ENCODE measurements at places on chromosomes 1 and 21.
A peak's percentile ranks its signal among the peaks of the same experiment; 100 is the strongest.

DNA sequence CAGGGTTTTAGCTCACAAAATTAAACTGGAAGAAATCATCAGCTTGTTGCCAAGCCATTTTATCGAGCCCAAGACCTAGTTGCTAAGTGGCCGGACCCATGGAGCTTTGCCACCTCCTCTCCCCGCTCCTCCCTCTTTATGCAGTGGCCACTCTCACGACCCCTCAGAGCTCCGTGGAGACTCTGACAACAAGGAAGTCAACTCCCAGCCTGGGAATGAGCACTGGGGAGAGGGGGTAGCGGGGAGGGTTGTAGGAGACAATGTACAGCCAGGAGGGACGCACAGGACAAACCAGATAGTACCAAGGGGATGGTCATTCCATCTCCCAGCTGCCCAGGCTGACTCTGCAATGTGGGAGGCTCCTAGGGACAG, 250.9 kb downstream of the SIPA1L2 start:
- H3K27ac ChIP-seq = no peak overlapping the region
- H3K4me3 ChIP-seq = no peak overlapping the region
- H3K36me3 ChIP-seq = no peaks in the 10 kb centered on the region
- no peak for DNase-seq

DNA sequence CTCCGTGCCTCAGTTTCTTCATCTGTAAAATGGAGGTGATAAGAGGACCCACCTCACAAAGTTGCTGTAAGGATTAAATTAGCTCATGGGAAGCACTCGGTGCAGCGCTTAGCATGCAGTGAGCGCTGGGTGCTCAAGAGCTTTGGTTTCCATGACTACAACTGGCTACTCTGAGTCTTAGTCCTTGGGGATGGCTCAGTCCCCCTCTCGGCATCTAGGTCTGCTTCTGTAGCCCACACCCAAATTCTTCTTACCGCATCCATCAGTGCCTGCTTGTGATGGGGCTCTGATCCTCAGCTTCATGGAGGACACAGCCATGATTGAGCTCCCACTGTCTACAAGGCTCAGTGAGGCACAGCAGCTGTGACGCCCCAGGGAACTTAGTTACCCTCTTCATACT, 159.0 kb downstream of the ACTL8 start:
- H3K27ac ChIP-seq = no peak overlapping the region
- no peaks in the 10 kb centered on the region for H3K36me3 ChIP-seq
- H3K4me3 ChIP-seq = no peak overlapping the region
- peaks cover 91% of the 10 kb centered on the region for H3K27me3 ChIP-seq
- no peak for DNase-seq

GRCh38 chr1:15453734-15454133, 2.8 kb upstream of the CELA2A start:
- H3K27me3 ChIP-seq = no peaks in the 10 kb centered on the region
- H3K4me1 ChIP-seq = peaks cover 22% of the 10 kb centered on the region
- H3K36me3 ChIP-seq = no peaks in the 10 kb centered on the region
- H3K27ac ChIP-seq = peak overlapping the region; percentile 55

DNA sequence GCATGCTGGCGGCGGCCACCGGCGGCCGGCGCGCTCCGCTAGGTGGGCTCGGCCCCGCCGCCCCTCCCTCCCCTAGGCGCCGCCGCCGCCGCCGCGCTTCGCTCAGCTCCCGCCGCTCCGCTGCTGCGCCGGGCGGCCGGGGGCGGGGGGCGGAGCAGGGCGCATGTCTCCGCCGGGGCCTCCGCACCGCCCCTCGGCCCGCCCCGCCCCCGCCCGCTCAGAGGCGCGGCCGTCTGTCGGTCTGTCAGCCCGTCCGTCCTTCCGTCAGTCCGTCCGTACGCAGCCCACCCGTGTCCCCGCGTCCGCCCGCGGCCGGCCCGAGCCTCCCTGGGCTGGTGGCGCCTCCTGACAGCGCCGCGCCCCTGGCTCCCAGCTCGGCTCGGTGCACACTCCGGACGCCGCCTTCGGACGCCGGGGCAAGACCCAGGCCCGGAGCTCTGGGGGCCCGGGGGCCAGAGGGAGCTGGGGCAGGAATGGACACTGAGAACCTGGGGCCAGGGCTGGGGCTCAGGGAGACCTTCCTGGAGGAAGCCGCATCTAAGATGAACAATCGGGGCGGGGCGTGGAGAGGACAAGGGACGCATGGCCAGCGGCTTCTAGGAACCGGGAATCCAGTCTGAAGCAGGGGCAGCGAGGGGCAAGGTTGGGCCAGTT, at the start of gene GPR153:
Gene GPR153, minus strand, starts transcription at position 138 of the 654 bp plus-strand sequence. CDS start 6,193 bp downstream, outside the sequence.
- H3K4me3 ChIP-seq = peak within 1 kb of the TSS; percentile 62
- H3K4me1 ChIP-seq = peaks cover 34% of the 10 kb centered on the region
- H3K27ac ChIP-seq = peak within 1 kb of the TSS; percentile 44
- DNase-seq = peak; percentile 90
- peaks cover 58% of the 10 kb centered on the region for H3K27me3 ChIP-seq
- H3K36me3 ChIP-seq = peaks cover 11% of the 10 kb centered on the region

DNA sequence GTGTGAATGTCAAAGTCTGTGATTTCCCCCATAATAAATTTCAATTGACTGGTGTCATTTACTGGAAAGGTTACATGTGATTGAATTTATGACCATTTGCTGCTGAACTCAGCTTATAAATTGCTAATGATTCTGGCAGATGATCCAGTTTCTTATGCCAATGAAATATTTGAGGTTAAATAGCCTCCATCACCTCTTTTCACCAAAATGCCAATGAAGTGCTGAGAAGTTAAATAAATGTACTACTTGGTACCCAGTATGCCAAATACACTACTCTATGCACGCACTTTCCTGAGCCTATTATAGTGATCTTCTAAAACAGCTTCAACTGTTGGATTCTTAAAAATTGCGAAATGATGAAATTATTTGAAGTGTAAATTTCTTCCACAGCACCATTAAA, 741.4 kb downstream of the PLA2G4A start:
- no peak overlapping the region for H3K27ac ChIP-seq
- no peak for DNase-seq
- no peak overlapping the region for H3K4me3 ChIP-seq
- H3K27me3 ChIP-seq = no peaks in the 10 kb centered on the region

DNA sequence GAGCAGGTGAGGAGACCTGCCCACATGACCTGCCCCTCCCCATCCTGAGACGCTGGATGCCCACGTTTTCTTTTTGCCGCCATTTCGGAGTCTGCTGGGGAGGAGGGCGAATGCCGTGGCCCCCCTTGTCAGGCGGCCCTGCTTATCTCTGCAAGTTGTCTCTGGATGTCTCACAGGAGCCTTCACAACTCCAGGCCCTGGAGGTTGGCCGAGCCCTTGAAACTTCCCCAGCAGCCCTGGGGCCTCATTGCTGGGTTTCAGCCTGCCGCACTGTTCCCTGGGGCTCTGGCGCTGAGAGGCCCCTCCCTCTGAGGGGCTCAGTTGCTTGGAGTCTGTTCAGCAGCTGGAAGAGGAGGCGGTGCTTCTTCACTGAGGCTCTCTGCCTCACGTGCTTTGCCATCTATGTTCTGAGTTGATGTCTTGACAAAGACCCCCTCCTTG, 29.8 kb upstream of the ZBTB21 start:
- peak; percentile 76 for DNase-seq
- H3K27me3 ChIP-seq = no peaks in the 10 kb centered on the region
- H3K4me3 ChIP-seq = no peak overlapping the region
- peak overlapping the region; percentile 68 for H3K27ac ChIP-seq

DNA sequence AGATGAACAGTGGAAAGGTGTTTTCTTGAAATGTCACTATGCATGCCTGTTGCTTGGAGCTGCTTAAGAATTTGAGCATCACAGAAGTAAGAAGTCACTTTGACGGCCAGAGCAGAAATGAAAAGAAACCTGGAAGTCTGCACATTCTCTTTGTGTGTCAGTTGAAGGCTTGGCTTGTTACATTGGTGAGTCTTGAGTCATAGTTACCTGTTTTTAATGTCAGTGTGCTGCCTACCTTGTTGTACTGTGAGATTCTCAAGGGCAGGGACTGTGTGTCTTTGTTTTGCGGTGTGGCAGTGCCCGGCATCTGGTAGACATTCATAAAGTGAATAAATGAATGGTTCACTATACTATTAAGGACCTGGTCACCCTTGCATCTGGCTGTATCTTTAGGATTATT, 9.9 kb downstream of the OTUD3 start:
- H3K27me3 ChIP-seq = no peaks in the 10 kb centered on the region
- no peak overlapping the region for H3K27ac ChIP-seq
- DNase-seq = no peak
- H3K4me1 ChIP-seq = peaks cover 36% of the 10 kb centered on the region
- peaks cover 68% of the 10 kb centered on the region for H3K36me3 ChIP-seq
- H3K4me3 ChIP-seq = no peak overlapping the region

GRCh38 chr1:85351202-85351828, 74.9 kb upstream of the BCL10 start:
- no peaks in the 10 kb centered on the region for H3K27me3 ChIP-seq
- H3K4me1 ChIP-seq = no peaks in the 10 kb centered on the region
- no peak overlapping the region for H3K4me3 ChIP-seq
- H3K36me3 ChIP-seq = peaks cover 31% of the 10 kb centered on the region
- no peak for DNase-seq

GRCh38 chr1:243246916-243247315, 8.2 kb downstream of the CEP170 start:
- H3K27me3 ChIP-seq = no peaks in the 10 kb centered on the region
- no peak overlapping the region for H3K27ac ChIP-seq
- no peak overlapping the region for H3K4me3 ChIP-seq
- no peaks in the 10 kb centered on the region for H3K4me1 ChIP-seq
- DNase-seq = no peak

DNA sequence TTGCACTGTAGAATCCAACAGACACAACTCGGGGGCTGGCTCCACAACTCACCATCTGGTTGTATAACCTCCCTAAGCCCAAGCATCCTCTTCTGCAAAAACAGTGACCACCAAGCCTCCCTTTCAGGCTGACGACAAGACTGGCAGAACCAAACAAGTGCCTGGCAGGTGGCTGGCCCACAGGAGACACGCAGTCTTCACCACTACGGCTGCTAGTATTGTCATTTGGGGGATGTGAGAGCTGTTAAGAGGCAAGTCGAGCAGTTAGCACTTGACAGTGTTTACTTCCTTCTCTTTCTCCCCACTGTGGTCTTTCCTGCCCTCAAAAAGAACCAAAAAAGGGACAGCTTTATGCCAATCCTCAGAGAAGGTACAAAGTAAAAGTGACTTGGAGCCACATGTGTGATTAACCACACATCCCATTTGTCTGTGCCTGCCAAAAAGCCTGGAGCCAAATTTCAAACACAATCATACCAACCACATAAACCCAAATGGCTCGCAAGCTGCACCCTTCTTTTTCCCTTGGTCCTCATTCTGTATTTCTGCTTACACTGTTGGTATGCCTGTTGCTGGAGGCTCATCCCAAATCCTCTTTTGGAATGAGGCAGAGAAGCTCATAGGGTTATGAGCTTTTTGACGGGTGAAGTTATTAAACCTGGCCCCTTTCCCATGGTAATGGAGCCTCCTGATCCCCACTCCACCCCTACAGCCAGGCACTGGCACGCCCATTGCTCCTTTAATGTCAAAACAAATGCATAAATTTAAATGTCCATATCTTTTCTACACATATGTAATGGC, 94.1 kb downstream of the TGFBR3 start:
- peaks cover 63% of the 10 kb centered on the region for H3K4me1 ChIP-seq
- H3K27ac ChIP-seq = no peak overlapping the region
- DNase-seq = no peak
- H3K4me3 ChIP-seq = no peak overlapping the region

- no peaks in the 10 kb centered on the region for H3K27me3 ChIP-seq
- H3K27ac ChIP-seq = no peak overlapping the region
- H3K4me1 ChIP-seq = no peaks in the 10 kb centered on the region
- DNase-seq = no peak
- H3K4me3 ChIP-seq = no peak overlapping the region
These were observed 80.9 kb downstream of the PCBP3 start for GRCh38 chr21:45724345-45724961.

GRCh38 chr1:7554385-7555235, 216.5 kb upstream of the VAMP3 start:
- H3K27me3 ChIP-seq = peaks cover 30% of the 10 kb centered on the region
- H3K27ac ChIP-seq = no peak overlapping the region
- H3K36me3 ChIP-seq = no peaks in the 10 kb centered on the region

DNA sequence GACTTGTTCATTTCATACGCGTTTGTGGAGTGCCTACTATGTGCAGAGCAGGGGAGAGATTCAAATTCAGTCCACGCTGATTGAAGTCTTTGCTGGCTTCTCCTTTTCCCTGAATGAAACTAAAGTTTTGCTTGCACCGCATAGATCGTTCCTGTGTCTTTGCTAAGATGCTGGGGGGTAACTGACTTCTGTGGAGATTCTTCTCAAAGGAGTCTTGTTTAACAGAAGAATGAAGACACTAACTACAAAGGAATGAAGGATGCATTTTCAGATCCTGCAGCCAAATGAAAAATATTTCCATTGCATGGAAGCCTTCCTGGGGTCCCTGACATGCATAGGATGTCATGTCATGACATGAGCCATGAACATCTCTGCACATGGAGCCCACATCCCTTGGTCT, 26.9 kb upstream of the H6PD start:
- no peak for DNase-seq
- peaks cover 70% of the 10 kb centered on the region for H3K27me3 ChIP-seq
- no peak overlapping the region for H3K4me3 ChIP-seq
- H3K36me3 ChIP-seq = no peaks in the 10 kb centered on the region
- peaks cover under 1% of the 10 kb centered on the region for H3K4me1 ChIP-seq
- no peak overlapping the region for H3K27ac ChIP-seq

DNA sequence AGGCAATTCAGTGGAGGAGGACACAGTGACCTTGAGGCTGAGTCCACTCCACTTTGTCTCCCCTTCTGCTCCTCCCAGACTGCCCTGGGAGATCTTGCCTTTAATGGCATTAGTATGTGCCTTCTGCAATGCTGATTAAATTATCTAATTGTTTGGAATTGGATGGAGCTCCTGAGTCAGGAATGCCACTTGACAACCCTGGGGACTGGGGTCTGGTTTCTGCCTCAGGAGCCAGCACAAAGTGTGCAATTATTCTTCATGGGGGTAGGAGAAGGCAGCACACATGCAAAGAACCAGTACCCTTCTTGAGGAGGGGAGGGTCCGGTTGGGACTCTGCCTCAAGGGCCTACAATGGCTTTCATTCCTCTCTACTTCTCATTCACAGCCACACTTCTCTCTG, 11.9 kb upstream of the PLXNA2 start:
- H3K4me1 ChIP-seq = peaks cover 9% of the 10 kb centered on the region
- H3K36me3 ChIP-seq = no peaks in the 10 kb centered on the region
- H3K4me3 ChIP-seq = no peak overlapping the region
- no peak for DNase-seq
- no peaks in the 10 kb centered on the region for H3K27me3 ChIP-seq

GRCh38 chr1:51776408-51776807, 102.1 kb downstream of the NRDC start:
- H3K4me1 ChIP-seq = no peaks in the 10 kb centered on the region
- no peak for DNase-seq
- no peak overlapping the region for H3K4me3 ChIP-seq
- no peaks in the 10 kb centered on the region for H3K27me3 ChIP-seq
- no peak overlapping the region for H3K27ac ChIP-seq
- peaks cover 97% of the 10 kb centered on the region for H3K36me3 ChIP-seq

GRCh38 chr1:20731057-20731991, 1.2 kb downstream of the SH2D5 start:
- no peaks in the 10 kb centered on the region for H3K27me3 ChIP-seq
- H3K4me3 ChIP-seq = peak overlapping the region; percentile 58
- no peak overlapping the region for H3K27ac ChIP-seq
- no peaks in the 10 kb centered on the region for H3K36me3 ChIP-seq
- peaks cover 42% of the 10 kb centered on the region for H3K4me1 ChIP-seq
- DNase-seq = no peak
